ENCODE measurements at places on chromosomes 4 and X.

DNA sequence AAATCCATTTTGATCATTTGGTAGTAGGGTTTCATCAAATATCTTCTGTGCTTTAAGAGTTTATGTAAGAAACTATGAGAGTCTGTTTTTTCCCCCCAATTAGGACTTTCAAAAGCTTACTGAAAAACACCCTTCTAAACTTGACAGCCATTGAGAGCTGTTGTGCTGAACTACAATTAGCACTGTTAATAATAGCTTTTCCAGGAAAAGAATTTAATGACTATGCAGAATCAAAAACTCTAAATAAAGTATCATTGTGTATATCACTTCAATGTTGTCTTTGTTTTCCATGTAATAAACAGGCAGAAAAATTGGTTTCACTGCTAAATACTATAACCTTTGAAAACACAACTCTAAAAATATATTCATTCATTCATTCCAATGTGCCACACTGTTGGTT, 121.4 kb upstream of the PDE5A start:
- no peak for DNase-seq
- H3K4me1 ChIP-seq = peaks cover 3% of the 10 kb centered on the region
- no peaks in the 10 kb centered on the region for H3K27me3 ChIP-seq
- H3K4me3 ChIP-seq = no peak overlapping the region
- no peak overlapping the region for H3K27ac ChIP-seq

DNA sequence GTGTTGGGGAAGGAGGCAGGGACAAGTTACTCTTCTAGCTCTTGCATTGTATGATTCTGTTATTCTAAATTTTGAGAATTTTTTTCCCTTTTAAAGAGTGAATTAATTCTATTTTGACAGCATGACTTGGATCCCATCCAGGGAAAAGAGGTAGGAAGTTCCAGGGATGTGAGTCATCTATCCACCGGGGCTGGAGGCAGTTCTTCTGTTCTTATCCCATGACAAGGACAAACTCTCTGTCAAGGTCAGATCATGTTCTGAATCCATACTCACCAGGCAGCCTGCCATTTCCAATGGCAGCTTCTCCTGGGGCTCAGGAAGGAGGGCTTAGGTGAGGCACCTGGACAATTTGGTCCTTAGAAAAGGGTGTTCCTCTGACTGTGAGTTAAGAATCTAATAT, 132.0 kb upstream of the MED14 start:
- H3K27me3 ChIP-seq = no peaks in the 10 kb centered on the region
- no peak overlapping the region for H3K4me3 ChIP-seq
- DNase-seq = no peak
- H3K36me3 ChIP-seq = no peaks in the 10 kb centered on the region
- no peak overlapping the region for H3K27ac ChIP-seq

GRCh38 chr4:87375719-87376291, 15.2 kb downstream of the HSD17B11 start:
- H3K4me3 ChIP-seq = no peak overlapping the region
- peaks cover 8% of the 10 kb centered on the region for H3K4me1 ChIP-seq
- no peaks in the 10 kb centered on the region for H3K36me3 ChIP-seq
- DNase-seq = peak; percentile 45
- no peak overlapping the region for H3K27ac ChIP-seq

- DNase-seq = peak; percentile 53
- H3K4me3 ChIP-seq = peak overlapping the region; percentile 85
- no peaks in the 10 kb centered on the region for H3K36me3 ChIP-seq
- H3K4me1 ChIP-seq = peaks cover 20% of the 10 kb centered on the region
- no peaks in the 10 kb centered on the region for H3K27me3 ChIP-seq
- H3K27ac ChIP-seq = peak overlapping the region; percentile 47
Observed at GRCh38 chr4:25861951-25862410, 807 bp downstream of the SEL1L3 start.

DNA sequence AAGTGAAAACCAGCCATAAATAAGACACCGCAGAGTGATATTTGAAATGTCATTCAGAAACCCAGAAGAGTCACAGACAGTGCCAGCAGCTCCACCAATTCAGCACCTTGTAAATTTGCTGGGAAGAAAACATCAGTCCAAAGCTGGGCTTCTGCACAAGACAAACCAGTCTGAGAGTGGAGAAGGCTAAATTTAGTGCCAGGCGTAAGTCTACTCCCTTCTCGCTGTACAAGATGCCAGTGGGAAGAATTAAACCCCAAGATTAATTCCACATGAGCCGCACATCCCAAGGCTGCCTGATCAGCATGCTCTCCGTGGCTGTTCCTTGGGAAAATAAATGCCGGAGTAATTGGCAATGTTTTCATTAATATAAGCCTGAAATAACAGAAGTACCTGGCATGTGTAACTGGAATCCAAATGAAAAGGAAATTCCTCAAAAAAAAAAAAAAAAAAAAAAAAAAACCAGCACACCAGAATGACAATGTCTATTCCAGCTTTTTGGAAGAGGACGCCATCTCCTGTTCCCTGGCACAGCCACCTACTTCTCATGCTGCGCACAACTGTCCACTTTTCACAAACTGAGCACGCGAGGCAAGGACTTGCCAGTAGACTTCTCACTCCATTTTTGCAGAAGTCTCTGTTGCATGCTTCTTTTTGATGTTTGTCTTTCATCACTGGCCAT, 95.5 kb downstream of the NSUN7 start:
- H3K4me1 ChIP-seq = peaks cover 3% of the 10 kb centered on the region
- H3K27me3 ChIP-seq = no peaks in the 10 kb centered on the region
- no peak for DNase-seq
- H3K36me3 ChIP-seq = no peaks in the 10 kb centered on the region
- no peak overlapping the region for H3K4me3 ChIP-seq

GRCh38 chrX:70553516-70553915, 108.9 kb downstream of the DLG3 start:
- peak; percentile 44 for DNase-seq
- peaks cover 19% of the 10 kb centered on the region for H3K4me1 ChIP-seq
- 0 out of 2 replicates have a peak overlapping the region, but pooled peaks have one; percentile 21 for H3K4me3 ChIP-seq
- no peaks in the 10 kb centered on the region for H3K27me3 ChIP-seq
- H3K36me3 ChIP-seq = no peaks in the 10 kb centered on the region

- no peaks in the 10 kb centered on the region for H3K27me3 ChIP-seq
- H3K4me3 ChIP-seq = no peak overlapping the region
- H3K4me1 ChIP-seq = no peaks in the 10 kb centered on the region
- DNase-seq = no peak
- H3K27ac ChIP-seq = no peak overlapping the region
Observed at GRCh38 chrX:69185141-69185540, 19.9 kb upstream of the PJA1 start.

GRCh38 chr4:117084866-117085701, at the start of gene TRAM1L1:
Gene TRAM1L1, minus strand, starts transcription at chr4:117085576. Its CDS starts 183 bp downstream, at chr4:117085393.
- no peak for DNase-seq
- H3K27ac ChIP-seq = no peak within 1 kb of the TSS
- no peaks in the 10 kb centered on the region for H3K27me3 ChIP-seq
- no peaks in the 10 kb centered on the region for H3K4me1 ChIP-seq
- H3K36me3 ChIP-seq = no peaks in the 10 kb centered on the region

GRCh38 chrX:148940411-148940996, 440.1 kb downstream of the AFF2 start:
- no peaks in the 10 kb centered on the region for H3K36me3 ChIP-seq
- no peak for DNase-seq
- no peak overlapping the region for H3K27ac ChIP-seq
- no peaks in the 10 kb centered on the region for H3K27me3 ChIP-seq
- H3K4me3 ChIP-seq = no peak overlapping the region
- H3K4me1 ChIP-seq = no peaks in the 10 kb centered on the region

Measured in MM.1S (cell line).